ENCODE measurements at places on chromosomes 16 and 17. TPM values are rescaled to one million over a fixed set of nuclear protein-coding genes. Genes with fewer than 3 reads are reported as not detected.

The DNAI2 gene
- not detected for total RNA-seq

The GLOD4 gene
- 43.3 TPM for total RNA-seq

The SLC16A6 gene
- 1.4 TPM for total RNA-seq

The CHD9 gene
- total RNA-seq, result 83.6 TPM

The TPSD1 gene
- total RNA-seq, result not detected

The RCVRN gene
- not detected for total RNA-seq

The ITGAD gene
- not detected for total RNA-seq

The CYTH1 gene
- 21.4 TPM for total RNA-seq

The DYNLL2 gene
- 9.8 TPM for total RNA-seq

The NGFR gene
- total RNA-seq, result 0.29 TPM

The HID1 gene
- not detected for total RNA-seq

The KRT20 gene
- not detected for total RNA-seq

The TIMM22 gene
- 10.5 TPM for total RNA-seq

The NECAB2 gene
- 0.29 TPM for total RNA-seq

The ZPBP2 gene
- total RNA-seq, result not detected

The KRT28 gene
- not detected for total RNA-seq

The RNU2-1 gene
- total RNA-seq, result not detected

The ITFG1 gene
- 68.7 TPM for total RNA-seq

The STX4 gene
- 30.6 TPM for total RNA-seq

The PTX4 gene
- total RNA-seq, result not detected

The XYLT2 gene
- 40.5 TPM for total RNA-seq

The KRT23 gene
- total RNA-seq, result 0.59 TPM

The FBXW10 gene
- total RNA-seq, result under 0.01 TPM

The C1QTNF1 gene
- total RNA-seq, result 14.4 TPM

The PLA2G10 gene
- not detected for total RNA-seq

The OGFOD3 gene
- total RNA-seq, result 25.3 TPM

The COPS3 gene
- total RNA-seq, result 78.5 TPM

The IRX5 gene
- 16.5 TPM for total RNA-seq

The TLCD3B gene
- total RNA-seq, result not detected

The PSMC5 gene
- total RNA-seq, result 34.0 TPM

The UMOD gene
- not detected for total RNA-seq

The HS3ST3B1 gene
- total RNA-seq, result 9.4 TPM

The NAA38 gene
- total RNA-seq, result 25.3 TPM

The UNK gene
- 18.5 TPM for total RNA-seq
